Umbilical cord (tissue), 2 donors: ENCODE measurements at places on chromosomes 3 and 15.

GRCh38 chr3:140972833-140973232, 31.2 kb downstream of the SLC25A36 start:
- peak; percentile 17 for DNase-seq

GRCh38 chr3:94004301-94004910, 24.0 kb downstream of the STX19 start:
- peak; percentile 59 for DNase-seq

DNA sequence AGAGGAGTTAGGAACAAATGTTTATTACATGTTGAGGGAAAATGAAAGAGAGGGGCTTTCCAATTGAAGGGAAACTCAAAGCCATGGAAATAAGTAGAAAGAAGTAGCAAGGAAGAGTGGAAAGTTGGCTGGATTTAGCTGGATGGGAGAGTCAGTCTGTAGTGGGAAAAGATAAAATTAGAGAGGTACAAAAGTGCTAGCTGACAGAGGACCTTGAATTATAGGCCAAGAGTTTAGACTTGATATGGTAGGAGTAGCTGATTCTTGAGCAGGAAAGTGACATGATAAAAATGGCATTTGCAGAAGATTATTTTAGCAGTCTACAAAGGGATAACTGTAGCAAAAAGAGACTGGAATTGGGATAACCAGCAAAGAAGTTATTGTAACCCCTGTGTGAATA, 425.8 kb downstream of the ROBO1 start:
- no peak for DNase-seq

- no peak for DNase-seq
Measured at GRCh38 chr15:85367741-85368140, 12.7 kb upstream of the AKAP13 start.

DNA sequence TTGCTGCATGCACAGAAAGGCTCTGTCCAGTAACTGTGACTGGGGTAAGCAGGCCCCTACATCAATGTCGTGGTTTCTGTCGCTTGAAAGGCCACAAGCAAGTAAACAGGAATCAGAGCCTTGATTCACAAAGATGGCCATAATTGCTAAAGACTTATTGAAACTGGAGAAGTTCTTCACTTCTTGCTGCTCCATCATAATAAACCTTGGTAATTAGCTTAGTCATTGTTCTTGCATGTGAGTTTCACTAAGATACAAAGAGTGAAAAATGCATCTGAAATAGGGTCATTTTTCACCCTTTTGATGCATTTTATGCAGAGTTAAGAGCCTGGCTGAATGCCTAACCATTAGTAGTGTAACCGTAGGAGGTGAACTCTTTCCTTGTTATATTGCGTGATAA, 3.2 kb downstream of the SEMA6D start:
- DNase-seq: no peak

GRCh38 chr3:81485444-81485865, 276.0 kb downstream of the GBE1 start:
- peak; percentile 82 for DNase-seq

DNA sequence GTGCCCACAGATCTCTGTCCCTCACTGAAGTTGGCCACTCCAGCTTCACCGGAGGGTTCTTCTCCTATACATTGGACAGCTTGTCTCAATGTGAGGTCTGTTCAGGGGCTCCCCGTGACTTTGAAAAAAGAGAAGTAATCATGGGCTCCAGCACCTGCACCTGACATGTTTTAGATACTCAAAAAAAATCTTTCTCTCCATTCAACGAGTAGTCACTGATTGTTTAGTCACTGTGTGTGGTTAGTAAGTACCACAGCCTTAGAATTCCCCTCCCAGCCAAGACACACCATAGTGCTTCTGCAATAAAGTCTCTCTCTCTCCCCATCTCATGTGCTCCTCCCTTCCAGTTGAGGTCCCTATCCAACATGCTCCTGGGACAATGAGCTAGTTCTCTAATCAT, 18.6 kb downstream of the CCR9 start:
- DNase-seq: no peak

DNA sequence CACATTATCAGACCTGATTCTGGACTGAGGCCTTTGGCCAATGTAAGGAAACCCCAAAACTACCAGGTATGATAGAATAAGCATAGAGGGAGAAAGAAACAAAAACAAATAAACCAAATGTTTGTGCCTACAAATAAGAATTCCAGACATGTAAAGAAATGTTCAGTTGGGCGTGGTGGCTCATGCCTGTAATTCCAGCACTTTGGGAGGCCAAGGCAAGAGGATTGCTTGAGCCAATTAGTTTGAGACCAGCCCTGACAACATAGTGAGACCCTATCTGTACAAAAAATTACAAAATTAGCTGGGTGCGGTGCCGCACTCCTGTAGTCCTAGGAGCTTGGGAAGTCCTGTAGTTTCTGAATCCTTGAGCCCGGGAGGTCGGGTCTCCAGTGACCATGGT, 13.0 kb downstream of the TMEM202 start:
- DNase-seq: no peak

- DNase-seq: peak; percentile 32
Measured at GRCh38 chr15:69225355-69226022, 65.1 kb downstream of the GLCE start.
